T-helper 2 cell treated with Interferon-gamma antibody and Interleukin-4, amounts not matched to agents 5 μg/mL and 100 μg/mL, for 36 hours (primary cell): ENCODE measurements at places on chromosomes 1 and 21.

GRCh38 chr1:43596579-43596978 is 53.4 kb upstream of the KDM4A start:
- DNase-seq, result no peak

DNA sequence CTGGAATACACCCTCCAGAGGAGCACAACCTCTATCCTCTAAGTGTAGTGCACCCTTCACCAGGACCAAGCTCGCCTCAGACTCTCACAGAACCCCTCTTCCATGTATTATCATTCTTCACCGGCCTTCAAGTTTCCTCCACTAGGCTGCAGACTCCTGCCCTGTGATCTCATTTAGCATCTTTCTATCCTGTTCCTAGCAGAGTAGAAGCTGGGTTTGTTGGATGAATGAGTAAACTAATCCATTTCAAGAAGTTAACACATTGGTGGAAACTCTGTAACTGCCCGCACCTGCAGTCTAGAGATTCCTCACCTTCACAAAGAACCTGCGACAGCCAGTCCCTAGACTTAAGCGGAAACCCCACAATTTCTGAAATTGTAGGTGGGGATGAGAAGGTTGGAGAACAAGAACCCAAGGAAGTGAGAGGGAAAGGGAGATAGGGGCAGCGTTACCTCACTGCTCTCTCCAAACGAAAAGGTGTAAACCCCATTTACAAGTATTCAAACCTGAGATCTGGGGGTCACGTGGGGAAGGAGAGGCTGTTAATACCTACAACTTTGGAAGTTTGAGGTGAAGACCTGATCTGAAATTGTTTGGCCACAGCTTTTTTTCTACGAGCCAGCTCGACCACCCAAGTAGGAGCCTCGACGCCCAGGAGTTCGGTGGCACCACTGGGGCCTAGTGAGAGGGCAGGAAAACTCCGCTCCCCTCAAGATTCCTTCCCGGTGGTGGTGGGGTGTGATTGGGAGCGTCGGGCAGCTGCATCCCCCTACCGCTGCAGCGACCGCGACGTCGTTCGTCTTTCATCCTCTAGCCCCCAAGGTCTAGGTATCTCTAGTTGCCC is 1.2 kb downstream of the PTPN14 start:
- DNase-seq, result no peak

DNA sequence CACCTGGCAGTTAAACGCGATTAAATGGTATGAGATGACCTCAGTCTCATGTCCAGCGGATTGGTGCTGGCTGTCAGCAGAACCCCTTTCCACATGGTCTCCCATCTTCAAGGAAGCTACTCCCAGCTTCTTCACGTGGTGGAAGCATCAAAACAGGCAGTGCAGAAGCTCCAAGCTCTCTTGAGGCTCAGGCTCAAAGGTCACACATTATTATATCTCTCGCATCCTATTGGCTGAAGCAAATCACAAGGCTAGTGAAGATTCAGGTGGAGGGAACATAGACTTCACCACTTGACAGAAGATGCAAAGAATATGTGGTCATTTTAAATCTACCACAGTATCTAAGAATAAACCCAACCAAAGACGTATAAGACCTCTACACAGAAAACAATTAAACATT is 181.9 kb downstream of the VPS13D start:
- no peak for DNase-seq

DNA sequence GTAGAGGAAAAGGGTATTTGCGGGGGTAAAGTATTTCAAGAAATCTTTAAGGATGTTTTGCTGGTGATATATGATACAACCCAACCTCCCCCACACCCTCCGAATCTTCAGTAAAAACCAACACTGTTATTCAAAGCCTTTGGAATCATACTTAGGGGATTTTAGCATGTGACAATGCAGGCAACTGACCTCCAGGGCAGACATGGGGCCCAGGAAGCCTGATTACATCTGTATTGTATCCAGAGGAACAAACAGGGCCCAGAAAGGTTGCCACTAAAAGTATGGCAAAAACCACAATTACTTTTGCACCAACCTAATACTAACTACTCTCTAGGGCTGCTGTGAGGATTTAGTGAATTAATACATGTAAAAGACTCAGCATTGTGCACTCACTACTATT is 43.9 kb upstream of the CNN3 start:
- DNase-seq, result no peak

- DNase-seq, result no peak
Observed at GRCh38 chr1:241590719-241591118, 49.5 kb downstream of the CHML start.

DNA sequence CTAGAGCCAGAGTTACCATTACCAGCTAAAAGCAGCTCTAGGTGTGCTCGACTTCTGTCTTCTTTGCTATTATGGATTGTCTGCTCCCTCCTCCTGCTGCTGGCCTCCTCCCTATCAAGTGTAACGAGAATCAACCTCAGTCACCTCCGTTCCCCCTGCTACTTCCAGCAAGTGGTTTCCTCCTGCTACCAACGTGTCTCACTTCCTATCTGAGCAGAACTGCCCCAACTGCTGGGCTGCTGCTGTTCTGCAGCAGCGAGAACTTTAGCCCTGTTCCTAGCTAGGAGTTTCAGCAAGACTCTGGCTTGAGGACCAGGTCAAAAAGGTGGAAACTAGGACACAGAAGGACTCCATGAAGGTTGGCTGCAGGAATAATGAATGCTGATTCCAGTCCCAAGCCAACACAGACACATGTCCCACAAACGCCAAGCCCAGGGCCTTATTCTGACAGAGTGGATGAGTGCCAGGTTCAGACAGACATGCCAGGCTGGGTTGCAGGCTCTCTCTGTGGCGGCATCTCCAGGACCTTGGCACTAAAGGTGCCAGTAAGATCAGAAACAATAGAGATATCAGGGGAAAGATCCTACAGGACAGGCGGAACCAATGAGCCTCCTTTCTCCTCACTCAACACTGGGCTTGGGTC is 46.9 kb downstream of the CD34 start:
- no peak for DNase-seq

DNA sequence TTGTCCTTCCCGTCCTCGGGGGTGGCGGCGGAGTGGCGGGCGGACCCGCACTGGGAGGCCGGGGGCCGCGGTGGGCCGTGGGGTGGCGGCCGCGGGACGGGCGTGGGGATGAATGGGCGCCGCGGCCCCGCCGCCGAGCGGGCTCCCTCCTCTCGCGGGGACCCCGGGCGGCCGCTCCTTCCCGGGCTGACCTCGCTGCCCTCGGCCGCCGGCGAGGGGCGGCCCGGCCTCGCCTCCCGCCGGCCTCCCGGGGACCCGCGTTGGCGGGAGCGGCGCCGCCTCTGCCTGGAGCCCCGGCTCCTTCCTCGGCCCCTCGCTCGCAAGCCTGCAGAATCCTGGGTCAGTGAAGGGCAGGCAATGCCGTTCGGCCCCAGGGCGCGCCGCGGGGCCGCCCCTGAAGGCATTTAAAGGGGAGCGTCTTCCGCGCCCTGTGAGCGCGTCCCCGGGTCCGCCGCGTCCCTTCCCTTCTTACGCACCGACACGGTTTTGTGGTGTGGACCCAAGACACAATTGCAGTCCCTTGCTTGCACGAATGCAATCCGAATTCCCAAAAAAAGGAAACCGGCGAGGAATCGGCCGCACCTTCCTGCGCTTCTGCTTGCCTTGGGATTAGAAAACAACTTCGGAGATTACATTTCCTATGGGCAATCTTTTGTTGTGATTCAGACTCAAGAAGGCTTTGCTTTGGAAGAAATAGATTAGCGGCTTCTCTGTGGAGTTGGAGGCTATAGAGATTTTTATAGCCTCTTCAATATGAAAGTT is 776 bp downstream of the ITSN1 start:
- peak; percentile 13 for DNase-seq

GRCh38 chr21:40622531-40622930 is 224.4 kb downstream of the DSCAM start:
- no peak for DNase-seq

GRCh38 chr1:84208935-84209334 is 64.9 kb downstream of the PRKACB start:
- DNase-seq, result no peak

- DNase-seq, result no peak
Observed at GRCh38 chr1:30808067-30808662, 50.6 kb upstream of the LAPTM5 start.

DNA sequence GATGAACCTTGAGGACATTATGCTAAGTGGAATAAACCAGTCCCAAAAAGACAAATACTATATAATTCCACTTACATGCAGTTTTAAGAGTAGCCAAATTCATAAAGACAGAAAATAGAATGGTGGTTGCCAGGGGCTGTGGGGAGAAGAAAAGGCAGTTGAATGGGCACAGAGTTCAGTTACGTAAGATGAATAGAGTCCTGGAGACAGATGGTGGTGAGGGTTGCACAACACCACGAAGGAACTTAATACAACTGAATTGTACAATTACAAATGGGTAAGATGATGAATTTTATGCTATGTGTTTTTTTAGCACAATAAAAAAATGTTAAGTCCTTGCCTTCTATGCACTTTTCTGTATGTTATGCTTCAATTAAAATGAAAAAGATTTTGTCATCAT is 66.6 kb downstream of the CD34 start:
- no peak for DNase-seq

GRCh38 chr1:1777583-1777899 is 729 bp downstream of the NADK start:
- DNase-seq, result no peak

DNA sequence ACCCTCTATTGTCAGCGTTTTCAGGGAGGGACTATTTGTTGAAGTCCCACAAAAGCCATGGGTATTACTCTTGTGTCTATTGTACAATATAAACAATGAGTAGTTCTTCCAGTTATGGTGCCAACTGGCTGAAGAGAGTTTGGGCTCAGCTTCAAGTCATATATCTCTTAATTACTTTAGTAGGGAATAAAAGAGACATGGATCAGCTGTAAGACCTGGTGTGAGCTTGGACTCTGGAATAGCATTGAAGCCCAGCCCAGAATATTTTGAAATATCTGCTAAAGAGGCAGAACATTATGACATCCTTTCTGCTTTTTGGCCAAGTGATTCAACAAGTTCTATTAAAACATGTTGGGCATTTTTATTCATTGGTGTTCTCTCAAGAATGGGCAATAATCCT is 224.9 kb downstream of the BACH1 start:
- DNase-seq, result no peak

DNA sequence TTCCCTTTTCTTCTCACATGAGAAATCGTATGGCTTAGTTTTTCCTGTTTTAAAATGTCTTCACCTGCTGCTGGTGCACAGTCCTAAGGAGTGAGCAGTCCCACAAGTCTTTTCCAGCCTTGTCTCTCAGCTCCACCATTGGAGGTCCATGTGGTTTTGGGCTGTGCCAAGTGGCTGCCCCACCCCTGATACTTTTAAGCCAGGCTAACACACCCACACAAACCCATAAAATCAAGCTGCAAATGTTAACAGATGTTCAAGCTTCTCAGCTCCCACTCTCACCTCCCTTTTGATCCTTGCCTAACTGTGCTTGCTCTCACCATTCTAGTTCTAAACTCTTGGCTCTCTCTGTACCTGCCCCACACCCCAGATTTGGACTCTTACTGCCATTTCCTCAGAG is 74.5 kb upstream of the COL24A1 start:
- no peak for DNase-seq

- DNase-seq, result no peak
Observed at GRCh38 chr1:55927702-55928290, 651.6 kb downstream of the PLPP3 start.

GRCh38 chr1:116408193-116408592 is 35.1 kb downstream of the ATP1A1 start:
- DNase-seq, result no peak

DNA sequence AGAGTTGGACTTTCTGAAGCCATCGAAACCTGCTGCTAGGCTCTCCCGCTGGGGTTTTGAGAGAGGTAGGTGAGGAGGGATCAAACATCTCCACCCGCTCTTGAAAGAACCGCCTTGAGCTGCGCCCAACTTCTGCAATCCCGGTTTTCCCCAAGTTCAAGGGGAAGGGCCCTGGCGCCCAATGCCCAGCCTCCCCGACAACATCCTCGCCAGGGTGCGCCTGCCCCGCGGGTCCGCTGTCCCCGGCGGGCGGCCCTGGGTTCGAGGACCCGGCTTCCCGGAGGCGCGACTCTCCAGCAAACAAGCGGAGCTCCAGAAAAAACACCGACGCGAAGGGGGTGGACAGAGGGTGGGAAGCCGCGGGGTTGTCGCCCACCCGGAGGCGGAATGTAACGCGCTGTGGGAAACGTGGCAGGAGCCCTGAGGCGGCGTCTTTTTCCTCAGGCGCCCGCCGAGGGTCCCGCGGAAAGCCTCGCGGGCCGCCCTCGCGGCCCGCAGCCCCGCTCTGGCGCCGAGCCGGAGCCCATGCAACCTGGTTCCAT is 607 bp downstream of the BTG3 start:
- peak; percentile 18 for DNase-seq

GRCh38 chr1:242629396-242629795 is 104.9 kb upstream of the PLD5 start:
- DNase-seq, result no peak

DNA sequence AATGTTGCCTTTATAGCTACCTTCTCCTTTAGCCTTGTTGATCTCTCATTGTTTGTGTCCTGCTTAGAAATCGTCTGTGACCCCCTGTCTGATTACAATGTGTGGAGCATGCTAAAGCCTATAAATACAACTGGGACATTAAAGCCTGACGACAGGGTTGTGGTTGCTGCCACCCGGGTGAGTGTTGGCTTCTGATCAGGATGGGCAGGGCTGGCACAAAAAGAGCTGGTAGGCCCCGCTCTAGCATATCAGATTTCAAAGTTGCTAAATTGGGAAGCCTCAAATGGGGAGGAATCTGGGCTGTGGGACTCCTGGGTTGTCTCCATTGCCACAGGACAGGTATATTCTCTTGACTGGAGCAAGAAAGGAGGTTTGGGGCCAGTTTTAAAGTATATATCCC is 8.4 kb downstream of the NCSTN start:
- DNase-seq, result no peak

DNA sequence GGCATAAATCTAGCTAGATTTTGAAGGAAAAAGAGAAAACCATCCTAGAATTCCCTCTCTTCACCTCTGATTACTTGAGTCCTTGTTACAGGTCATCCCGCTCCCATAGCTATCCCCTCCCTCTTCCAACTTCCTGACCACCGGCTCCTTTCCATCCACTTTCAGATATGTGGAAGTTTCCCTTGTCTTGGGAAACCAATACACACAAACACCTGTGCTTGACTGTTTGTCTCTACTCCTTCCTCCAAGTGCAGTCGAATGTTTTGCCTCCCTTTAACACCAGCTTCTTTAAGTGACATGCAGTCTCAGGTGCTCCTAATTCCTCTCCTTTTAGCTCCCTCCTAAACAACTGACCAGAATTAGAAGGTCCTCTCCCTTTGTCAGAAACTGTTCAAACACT is 70.0 kb downstream of the PTGER3 start:
- no peak for DNase-seq

GRCh38 chr1:179283992-179284391 is 9.6 kb upstream of the SOAT1 start:
- DNase-seq, result no peak
